Hippocampal formation (tissue), 2 donors: ENCODE measurements at places on chromosomes 2 and 18.

- no peak for DNase-seq
Observed at GRCh38 chr2:113376913-113377445, 60.5 kb upstream of the ZNG1B start.

DNA sequence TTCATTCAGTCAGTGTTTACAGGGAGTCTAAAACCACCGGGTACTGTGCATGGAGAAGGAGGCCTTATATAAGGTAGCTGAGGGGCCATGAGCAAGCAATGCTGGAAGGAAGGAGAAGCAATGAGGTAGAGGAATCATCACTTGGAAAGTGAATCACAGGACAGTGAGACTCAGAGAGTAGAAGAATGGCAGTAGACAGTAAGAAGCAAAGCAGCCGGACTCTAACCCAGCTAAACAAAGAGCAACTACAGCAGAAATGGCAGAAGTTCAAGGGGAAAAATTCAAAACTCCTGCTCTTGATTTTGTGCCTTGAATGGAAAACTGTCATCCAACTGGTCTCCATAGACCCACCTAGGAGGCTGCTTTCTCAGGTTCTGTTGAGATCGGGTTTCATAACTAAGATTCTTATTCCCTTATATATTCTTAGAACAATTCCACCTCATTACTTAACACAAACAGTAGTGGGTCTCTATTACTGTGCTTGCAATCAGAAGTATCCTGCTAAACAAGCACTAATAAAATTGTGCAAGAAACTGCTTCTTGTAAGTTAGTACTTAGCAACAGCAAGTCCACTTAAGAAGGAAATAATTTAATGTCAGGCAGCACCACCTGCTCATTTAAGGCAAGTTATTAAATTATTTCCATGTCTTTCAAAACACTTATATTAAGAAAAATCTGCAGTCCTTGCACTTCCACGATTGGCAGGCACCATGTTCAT lies 68.0 kb downstream of the RBMS1 start:
- no peak for DNase-seq

- DNase-seq: no peak
Observed at GRCh38 chr2:2788076-2788475, 457.0 kb upstream of the MYT1L start.

GRCh38 chr18:47412924-47413323 lies 161.5 kb upstream of the SKOR2 start:
- no peak for DNase-seq

DNA sequence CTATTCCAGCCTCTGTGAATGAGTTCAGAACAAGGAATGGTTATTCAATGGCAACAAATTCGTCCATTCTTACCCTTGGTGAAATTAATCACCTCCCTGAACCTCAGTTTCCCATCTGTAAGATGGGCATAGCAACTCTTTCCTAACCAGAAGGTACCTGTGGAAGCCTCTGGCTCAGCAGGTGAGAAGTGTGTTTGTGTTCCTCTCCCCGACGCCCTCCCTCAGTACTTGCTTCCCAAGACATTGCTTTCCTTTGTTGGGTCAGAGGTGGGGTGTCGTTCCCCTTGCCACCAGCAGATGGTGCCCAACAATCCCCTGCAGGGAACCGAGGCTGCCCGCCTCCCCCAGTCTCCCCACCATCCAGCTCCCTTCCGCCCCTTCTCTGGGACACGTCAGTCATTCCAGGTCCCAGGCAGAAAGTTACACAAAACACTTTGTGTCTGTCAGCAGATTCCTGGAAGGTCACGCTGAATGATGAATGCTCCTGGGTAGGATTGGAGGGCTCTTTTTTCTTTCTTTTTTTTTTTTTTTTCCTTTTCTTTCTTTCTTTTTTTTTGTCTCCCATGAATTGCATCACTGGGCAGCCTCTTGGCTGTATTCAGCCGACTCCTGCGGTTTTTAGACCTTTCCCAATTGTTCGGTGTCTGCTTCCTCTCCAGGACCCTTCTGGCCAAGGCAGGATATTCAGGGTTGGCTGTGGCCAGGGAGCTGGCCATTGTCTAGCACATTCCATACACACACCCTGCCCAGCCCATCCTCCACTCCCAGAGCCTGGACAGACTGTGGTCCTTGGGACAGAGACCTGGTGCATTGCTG lies 117.3 kb downstream of the LPIN1 start:
- DNase-seq: peak; percentile 63
